Posterior vena cava (tissue), 2 donors: ENCODE measurements at places on chromosomes 7 and 10. TPM values are rescaled to one million over a fixed set of nuclear protein-coding genes. Genes with fewer than 3 reads are reported as not detected.

Gene RBP3
- not detected for total RNA-seq

Gene ACTR1A
- total RNA-seq = 107 TPM

Gene AMPH
- total RNA-seq = 10.0 TPM

Gene AKR1C8
- not detected for total RNA-seq

Gene ADIRF
- total RNA-seq = 212 TPM

Gene SLC13A4
- total RNA-seq = not detected

Gene TUBAL3
- total RNA-seq = not detected

Gene NPY
- not detected for total RNA-seq

Gene BEND7
- 21.7 TPM for total RNA-seq

Gene TEX47
- total RNA-seq = not detected

Gene UTF1
- not detected for total RNA-seq

Gene PARD3
- total RNA-seq = 28.8 TPM

Gene DNMBP
- total RNA-seq = 15.5 TPM

Gene HHEX
- 11.3 TPM for total RNA-seq

Gene KIAA1549
- total RNA-seq = 1.8 TPM

Gene GPR158
- 0.05 TPM for total RNA-seq

Gene JAKMIP3
- total RNA-seq = 0.60 TPM

Gene ACTR3C
- 1.7 TPM for total RNA-seq

Gene ZP3
- total RNA-seq = 21.5 TPM

Gene FRMPD2
- not detected for total RNA-seq

Gene COPS6
- 78.4 TPM for total RNA-seq

Gene PON1
- total RNA-seq = not detected

Gene SLC26A3
- total RNA-seq = not detected

Gene ATG9B
- not detected for total RNA-seq

Gene GRM8
- not detected for total RNA-seq

Gene GTF2IRD2
- total RNA-seq = 18.9 TPM

Gene SP8
- total RNA-seq = not detected

Gene UPK3BL1
- 6.5 TPM for total RNA-seq

Gene NFE2L3
- 1.8 TPM for total RNA-seq

Gene WNT2
- total RNA-seq = 1.00 TPM

Gene SLC29A3
- total RNA-seq = 3.5 TPM

Gene FMC1
- total RNA-seq = 7.9 TPM

Gene MRPL32
- 42.6 TPM for total RNA-seq

Gene DMBT1
- total RNA-seq = not detected

Gene SUN3
- not detected for total RNA-seq

Gene FZD8
- 16.1 TPM for total RNA-seq

Gene VGF
- not detected for total RNA-seq

Gene GPR141
- total RNA-seq = 0.71 TPM

Gene DLG5
- total RNA-seq = 34.4 TPM

Gene AGK
- 21.6 TPM for total RNA-seq

Gene PDE1C
- 51.3 TPM for total RNA-seq
